ENCODE measurements at places on chromosomes 1 and 21. TPM values are rescaled to one million over a fixed set of nuclear protein-coding genes. Genes with fewer than 3 reads are reported as not detected.

- no peak for DNase-seq
Measured at GRCh38 chr1:235058695-235059094, 69.9 kb downstream of the TOMM20 start.

DNA sequence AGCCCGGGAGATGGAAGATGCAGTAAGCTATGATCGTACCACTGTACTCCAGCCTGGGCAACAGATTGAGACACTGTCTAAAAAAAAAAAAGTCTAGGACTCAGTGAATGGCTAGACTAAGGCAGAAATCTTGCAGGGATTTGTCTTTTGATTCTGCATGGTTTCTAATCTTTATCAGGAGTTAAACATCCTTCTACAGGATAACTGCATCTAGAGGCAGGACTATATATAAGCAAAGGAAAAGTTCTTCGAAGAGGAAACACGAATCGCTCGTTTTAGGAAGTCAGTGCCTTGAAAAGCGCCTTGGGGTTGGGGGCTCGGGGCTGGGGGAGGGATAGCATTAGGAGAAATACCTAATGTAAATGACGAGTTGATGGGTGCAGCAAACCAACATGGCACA, 602 bp upstream of the UFC1 start:
- DNase-seq, result no peak

DNA sequence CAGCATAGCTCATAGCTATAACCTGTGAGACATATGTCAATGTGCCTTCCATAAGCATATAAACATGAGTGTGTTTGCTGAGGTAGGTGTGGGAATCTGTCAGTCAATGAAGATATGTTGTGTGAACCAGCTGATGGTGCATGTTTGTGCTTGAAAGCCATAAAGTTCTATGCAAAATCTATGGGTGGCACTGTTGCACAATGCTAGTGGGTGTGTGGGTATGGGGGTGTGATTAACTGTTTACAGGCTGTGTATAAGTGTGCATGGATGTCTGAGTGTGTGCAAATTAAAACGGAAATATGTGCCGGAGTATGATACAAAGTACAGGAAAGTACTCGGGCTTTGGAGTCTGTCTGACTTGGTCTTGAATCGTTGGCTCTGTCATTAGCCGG, 1.0 kb upstream of the ATP2B4 start:
- DNase-seq, result no peak

GRCh38 chr1:19885821-19886220, 3.6 kb downstream of the OTUD3 start:
- DNase-seq, result no peak

DNA sequence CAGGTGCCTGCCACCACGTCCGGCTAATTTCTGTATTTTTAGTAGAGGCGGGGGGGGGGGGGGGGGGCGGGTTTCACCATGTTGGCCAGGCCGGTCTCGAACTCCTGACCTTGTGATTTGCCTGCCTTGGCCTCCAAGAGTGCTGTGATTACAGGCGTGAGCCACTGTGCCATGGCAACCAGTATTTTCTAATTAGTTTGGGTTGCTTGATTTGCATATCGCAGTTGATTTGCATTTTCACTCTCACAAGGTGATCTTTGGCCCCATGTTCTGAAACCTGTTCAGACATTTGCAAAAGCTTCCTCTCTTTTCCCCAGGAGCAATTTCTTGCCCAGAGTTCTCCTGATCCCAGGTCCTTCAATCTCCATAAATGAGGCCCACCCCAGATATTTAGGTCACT, 1.7 kb downstream of the TOR3A start:
- no peak for DNase-seq

GRCh38 chr1:25544819-25545218, 1.4 kb downstream of the LDLRAP1 start:
- DNase-seq, result no peak

- DNase-seq, result no peak
Measured at GRCh38 chr1:156387870-156388173, 18.8 kb downstream of the RHBG start.

DNA sequence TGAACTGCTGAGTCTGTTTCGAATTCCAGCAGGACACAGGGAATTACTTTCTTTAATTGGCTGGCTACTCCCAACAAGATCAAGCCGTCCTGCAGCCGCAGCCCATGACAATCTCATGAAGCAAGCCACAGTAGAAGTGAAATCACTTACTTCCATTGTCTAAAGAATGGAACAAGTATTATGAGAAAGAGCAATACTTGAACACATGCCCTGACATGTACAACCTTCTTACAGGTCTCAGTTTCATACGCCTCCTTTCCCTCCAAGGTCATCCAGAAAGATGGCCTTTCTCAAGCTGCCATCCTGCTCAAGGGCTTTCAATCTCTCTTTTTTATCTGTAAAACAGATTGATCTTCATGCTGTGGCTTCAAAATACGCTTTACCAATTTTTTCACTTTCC, 85.1 kb downstream of the PCSK9 start:
- no peak for DNase-seq

- no peak for DNase-seq
Measured at GRCh38 chr21:45941717-45942546, 39.6 kb upstream of the COL6A1 start.

DNA sequence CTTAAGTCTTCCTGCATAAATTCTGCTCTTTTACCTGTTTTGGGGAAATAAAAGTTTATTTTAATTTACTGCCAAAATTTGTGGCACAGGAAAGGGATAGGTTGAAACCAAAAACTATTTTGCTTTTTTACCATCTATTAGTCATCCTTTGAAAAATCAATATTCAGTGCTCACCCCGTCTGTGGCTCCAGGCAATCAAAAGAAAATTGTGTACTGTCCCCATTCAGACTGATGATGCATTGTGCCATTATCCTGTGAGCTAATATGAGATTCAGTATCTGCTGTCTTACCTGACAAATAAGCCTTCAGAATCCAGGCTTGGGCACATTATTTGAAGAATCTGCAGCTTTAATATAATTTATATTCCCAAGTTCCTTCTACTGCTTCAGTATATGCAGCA, 650.7 kb downstream of the KIF26B start:
- no peak for DNase-seq

DNA sequence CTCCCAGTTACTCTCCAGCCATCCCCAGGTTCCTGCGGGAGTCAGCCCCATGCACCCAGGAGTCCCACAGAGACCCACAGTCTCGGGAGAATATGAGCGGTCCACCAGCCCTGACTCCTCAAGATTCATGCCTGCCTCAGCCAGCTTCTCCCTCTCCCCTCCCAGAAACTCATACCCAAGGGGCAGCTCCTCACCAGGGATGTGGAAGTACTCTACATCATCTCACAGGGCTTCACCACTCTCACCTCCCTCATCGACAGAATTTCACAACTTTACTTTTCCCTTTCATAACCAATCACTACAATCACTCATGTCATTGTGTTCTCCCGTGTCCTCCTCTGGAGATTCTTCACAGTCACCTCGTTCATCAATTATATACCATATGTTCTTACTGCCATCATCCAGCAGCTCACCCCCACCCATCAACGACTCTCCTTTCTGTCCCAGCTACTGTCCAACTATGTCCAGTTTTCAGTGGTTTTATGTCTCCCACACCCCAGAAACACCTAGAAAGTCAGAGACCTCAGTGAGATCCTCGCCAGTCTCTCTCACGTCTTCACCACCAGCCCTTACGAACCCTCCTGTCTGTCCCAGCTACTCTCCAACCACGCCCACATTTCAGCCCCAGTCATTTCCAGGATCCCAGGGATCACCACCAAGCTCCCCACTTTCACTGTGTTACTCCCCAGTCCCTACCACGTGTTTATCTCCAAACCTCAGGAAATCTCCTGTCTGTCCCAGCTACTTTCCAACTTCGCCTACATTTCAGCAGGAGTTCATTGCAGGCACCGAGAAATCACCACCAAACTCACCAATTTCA, 1530.1 kb upstream of the TPTE start:
- DNase-seq, result peak; percentile 78

DNA sequence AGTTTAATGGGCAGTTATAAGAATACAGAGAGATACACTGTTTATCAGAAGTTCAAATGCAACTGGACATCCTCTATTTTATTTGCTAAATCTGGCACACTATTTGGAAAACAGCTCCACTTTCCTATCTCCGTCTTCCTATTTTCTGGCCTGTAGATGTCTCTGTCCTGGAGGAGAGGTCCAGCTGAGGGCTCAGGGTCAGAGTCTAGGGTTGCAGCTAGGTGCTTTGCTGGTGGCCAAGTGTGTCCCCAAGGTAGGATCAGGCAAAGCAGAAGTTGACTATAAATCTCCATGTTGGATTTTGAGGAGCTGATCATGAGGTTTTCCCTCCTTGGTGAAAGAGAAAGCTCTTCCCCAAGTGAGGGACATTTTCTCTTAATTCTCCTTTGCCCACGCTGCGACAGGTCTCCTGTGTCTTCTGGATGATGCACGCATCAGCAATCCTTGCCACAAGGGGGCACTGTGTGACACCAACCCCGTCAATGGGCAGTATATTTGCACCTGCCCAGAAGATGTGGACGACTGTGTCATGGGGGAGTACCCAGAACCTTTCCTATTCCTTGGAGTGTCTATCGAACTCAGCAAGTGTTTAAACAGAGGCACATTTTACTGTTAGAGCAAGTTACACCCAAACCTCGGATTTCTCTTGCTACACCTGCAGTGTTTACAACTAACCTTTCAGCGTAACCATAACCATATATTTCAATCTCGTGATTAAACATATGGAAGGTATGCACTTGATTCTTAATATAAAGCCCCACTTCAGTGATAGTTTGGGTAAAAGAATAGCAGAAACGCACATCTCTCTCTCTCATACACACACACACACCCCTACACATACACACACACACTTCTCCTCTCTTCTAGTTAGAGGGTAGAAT, 10.2 kb downstream of the ADAM30 start:
- DNase-seq, result peak; percentile 66

DNA sequence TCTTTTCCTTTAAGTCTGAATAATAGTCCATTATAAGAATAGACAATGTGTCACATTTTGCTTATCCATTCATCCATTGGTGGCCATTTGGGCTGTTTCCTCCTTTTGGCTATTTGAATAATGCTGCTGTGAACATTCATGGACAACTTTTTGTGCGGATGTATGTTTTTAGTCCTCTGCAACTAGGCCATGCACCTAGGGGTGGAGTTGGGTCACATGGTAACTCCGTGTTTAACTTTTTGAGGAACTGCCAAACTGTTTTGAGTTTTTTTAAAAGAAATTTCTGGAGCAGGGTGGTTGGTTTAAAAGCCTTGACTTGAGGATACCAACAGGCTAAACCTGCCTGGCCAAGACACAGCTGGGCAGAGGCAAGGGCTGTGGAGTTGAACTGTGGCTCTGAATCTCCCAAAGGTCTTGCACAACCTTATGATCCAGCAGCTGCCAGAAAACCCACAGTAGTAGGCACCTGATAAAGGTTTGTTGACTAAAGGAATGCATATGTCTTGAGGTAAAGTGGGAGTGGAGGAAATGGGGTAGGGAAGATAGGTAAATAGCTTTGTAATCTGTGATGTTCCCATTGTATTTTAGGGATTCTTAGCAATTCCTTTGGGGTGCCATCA, 5.6 kb upstream of the RPTN start:
- peak; percentile 15 for DNase-seq

DNA sequence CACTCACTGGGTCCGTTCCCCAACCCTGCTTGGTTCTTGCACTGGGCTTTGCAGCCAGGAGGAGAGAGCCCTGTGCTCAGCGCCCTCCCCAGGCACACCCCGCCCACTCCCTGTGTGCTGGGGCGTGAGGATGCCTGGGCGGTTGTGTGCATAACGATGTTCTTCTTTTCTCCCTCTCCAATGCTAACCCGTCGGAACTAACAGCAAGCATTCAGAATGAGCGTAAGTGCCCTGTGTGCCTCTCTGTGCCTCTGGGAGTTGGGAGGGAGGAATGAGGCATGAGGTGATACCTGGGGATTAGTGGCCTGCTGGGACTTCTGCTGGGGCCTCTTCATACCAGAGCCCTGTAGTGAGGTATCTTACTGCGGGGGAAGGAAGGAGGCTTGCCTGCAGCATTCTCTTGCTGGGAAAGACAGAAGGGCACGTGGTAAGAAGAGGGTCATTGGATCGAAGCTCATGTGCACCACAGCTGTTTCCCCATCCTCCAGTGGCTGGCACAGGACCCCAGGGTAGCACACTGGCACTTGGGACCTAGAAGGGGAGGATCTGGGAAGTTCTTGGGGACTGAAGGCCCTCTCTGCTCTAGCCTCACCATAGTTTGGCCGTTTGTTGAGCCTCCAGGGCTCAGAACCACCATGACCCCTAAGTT, 79.8 kb downstream of the NFASC start:
- DNase-seq, result no peak

GRCh38 chr1:224852901-224853568, 76.4 kb upstream of the DNAH14 start:
- no peak for DNase-seq

Gene PKP1
- 0.09 TPM for total RNA-seq

Gene LAMC2
- total RNA-seq, result 498 TPM

Gene PFKFB2
- 52.0 TPM for total RNA-seq

Gene PCP4L1
- not detected for total RNA-seq

Measured in Calu3 (cell line).